Stimulated activated CD4-positive, alpha-beta T cell treated with anti-CD3 and anti-CD28 coated beads, Interleukin-12 subunit alpha, Interleukin-12 subunit beta, amount 100 ng/mL, for 48 hours (primary cell): ENCODE measurements at places on chromosomes 3 and 15.

- no peak for DNase-seq
These were observed 140.5 kb upstream of the MLF1 start for GRCh38 chr3:158430448-158430847.

- no peak for DNase-seq
These were observed 486.0 kb upstream of the ADAMTS9 start for GRCh38 chr3:65173841-65174240.

GRCh38 chr3:16912400-16913263 is 27.9 kb downstream of the PLCL2 start:
- no peak for DNase-seq

- no peak for DNase-seq
These were observed 8.5 kb downstream of the BFSP2 start for GRCh38 chr3:133408366-133408765.

DNA sequence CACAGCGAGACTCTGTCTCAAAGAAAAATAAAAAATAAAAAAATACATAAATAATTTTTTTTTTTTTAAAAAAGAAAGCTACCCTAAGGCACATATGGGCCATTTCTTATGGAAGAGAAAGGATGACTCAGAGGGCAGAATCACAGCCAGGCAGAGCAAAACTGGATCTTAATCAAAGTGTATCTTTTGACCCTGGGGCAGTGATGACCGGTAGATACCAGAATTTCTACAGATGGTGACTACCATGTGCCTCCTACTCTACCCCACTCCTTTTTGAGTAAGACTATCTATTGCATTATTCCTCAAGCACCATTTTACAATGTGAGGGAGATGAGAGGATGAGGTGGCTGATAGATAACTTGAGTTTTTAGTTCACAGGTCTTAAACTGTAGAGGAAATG is 26.0 kb downstream of the TARS3 start:
- no peak for DNase-seq

DNA sequence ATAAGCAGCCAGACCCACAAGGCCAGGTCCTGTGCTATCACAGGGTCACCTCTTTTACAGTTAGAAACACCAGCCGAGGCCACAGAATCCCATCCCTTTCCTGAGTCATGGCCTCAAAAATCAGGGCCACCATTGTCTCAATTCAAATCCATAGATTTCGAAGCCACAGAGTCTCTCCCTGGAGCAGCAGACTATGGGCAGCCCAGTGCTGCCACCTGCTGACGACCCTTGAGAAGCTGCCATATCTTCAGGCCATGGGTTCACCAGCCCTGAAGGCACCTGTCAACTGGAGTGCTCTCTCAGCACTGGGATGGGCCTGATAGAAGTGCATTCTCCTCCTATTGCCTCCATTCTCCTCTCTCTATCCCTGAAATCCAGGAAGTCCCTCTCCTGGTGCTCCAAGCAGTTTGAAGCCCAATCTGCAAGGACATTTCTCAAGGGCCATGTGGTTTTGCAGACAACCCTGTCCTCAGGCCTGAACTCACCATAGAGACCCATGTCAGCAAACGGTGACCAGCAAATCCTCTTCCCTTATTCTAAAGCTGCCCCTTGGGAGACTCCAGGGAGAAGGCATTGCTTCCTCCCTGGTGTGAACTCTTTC is 39.6 kb downstream of the TGM4 start:
- peak; percentile 59 for DNase-seq

GRCh38 chr3:155981669-155982068 is 111.2 kb downstream of the GMPS start:
- no peak for DNase-seq
